Cortex of kidney (tissue), 1 donor: ENCODE measurements at places on chromosomes 3 and 15.

GRCh38 chr3:13349823-13350222 is 70.3 kb downstream of the NUP210 start:
- DNase-seq: no peak

DNA sequence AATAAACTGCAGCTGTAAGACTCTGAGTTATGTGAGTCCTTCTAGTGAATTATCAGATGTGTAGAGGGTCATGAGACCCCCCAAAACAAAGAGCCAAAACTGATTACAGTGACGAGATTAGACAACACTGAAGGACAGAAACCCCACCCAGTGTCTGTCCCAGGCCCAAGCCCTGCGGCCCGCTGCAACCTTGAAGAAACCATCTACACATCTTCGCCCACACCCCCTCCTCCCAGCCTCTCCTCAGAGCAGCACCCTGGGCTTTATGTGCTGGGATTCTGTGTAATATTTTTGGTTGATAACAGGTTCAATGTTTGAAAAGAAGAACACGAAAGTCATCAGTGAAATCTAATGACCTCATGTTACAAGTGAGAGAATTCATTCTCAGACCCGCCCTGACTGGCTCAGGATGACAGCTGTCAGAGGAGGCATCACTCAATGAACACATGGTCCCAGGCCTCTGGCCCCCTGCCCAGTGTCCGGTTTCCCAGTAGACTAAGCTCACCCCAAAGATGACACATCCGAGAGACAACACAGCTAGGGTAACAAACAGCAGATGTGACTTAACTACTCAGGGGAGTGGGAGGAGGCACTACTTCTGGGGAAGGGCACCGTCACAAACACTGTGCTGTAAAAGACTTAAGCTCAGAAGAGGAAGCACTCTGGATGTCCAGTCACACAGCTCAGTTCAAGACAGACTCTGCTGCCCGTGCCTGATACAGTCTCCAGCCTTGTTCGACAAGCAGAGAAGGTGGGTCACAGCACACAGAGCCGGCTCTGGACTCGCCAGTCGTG is 48.9 kb downstream of the NIPA2 start:
- no peak for DNase-seq

- DNase-seq: no peak
Observed at GRCh38 chr15:68389936-68390817, 41.8 kb downstream of the ITGA11 start.

DNA sequence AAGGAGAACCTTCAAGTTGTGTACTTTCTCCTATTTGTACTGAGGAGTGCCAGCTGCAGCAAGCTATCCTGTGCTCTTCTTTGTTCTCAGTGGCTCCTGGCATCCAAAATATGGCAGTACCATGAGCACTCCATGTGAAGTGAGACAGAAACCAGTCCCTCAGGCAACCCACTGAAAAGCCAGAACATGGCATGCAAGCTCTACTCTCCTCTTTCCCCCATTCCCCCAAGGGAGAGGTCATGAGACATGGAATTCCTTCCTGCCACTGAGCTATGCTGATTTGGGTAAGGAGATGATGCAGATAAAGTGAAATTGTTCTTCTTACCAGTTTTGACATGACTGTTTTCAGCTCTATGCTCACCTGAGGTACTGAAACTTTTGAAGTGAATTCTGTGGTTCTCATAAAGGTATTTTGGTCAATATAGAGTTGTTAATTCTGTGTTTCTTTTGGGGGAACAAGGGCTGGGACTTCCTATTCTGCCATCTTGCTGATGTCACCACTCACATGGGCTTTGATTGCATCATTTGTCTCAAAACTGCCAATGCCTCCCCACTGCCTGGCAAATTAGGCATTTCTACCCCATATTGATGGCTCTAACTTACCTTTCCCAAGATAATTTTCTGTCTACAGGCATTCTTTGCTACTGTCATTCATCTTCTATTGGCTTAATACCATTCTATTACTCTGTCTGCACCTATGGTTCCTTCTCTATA is 22.8 kb upstream of the CEP152 start:
- no peak for DNase-seq

- no peak for DNase-seq
Observed at GRCh38 chr15:96582473-96582872, 252.0 kb downstream of the NR2F2 start.

DNA sequence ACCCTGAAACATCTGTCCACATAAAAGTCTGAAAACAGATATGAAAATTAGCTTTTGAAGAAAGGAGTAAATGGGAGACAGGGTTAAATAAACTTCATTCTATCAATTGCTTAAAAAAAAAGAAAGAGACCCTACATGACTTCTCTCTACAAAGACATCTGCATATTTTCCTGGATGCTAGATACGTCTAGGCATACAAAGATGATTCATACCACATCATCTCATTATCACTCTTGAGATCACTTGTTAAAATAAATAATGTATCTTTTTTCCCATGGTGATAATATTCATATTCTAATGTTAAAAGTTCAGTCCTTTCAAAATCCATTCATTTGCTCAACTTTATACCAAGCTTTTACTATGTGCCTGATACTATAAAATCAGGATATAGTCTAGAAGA is 295.8 kb downstream of the MAGI1 start:
- no peak for DNase-seq

GRCh38 chr3:31288224-31288623 is 244.5 kb upstream of the STT3B start:
- DNase-seq: no peak

GRCh38 chr15:44435893-44436667 is 8.7 kb downstream of the CTDSPL2 start:
- no peak for DNase-seq

- DNase-seq: no peak
Observed at GRCh38 chr3:164408326-164408725, 670.0 kb downstream of the SI start.

DNA sequence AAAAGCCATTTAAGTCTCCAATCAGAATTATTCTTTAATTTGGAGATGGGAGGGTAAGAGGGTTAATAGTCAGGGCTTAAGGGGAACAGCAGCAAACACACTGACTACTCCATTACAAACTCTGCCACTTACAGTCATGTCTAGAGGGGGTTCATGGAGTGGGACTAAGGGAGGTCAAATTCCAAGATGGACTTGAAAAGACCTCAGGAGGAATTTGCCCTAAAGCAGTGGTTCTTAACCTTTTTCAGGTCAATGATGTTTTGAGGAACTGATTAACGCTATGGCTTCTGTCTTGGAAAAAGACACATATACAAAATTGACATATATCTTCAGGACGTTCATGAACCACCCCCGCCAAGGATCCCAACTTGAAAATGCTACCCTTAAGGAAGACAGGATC is 13.9 kb downstream of the GOLIM4 start:
- no peak for DNase-seq

DNA sequence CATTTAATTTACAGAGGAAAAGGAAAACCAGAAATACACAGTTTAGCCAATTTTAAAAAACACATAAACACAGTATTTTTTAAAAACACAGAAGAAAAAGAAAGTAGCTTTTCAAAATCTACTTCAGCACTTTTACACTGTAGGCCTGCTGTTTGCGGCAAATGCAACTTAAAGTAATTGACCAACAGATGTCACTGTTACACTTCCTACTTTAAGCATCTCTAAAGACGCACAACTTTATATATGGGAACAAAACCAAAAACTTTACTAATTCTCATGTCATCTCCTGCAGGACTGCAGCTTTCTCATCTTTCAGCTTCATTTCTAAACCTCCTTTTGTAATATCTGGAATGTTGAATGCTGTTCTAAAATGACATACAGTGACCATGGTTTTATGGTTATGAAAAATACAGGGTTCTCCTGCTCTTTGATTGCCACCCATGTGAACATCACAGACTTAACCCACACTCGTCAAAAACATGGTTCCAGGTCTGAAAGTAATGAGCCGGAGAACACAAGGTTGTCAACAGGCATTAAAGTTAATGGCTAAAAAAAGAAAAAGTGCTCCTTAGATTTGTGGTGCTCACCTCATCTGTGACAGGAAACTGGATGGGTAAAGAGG is 107.9 kb downstream of the FMN1 start:
- no peak for DNase-seq

DNA sequence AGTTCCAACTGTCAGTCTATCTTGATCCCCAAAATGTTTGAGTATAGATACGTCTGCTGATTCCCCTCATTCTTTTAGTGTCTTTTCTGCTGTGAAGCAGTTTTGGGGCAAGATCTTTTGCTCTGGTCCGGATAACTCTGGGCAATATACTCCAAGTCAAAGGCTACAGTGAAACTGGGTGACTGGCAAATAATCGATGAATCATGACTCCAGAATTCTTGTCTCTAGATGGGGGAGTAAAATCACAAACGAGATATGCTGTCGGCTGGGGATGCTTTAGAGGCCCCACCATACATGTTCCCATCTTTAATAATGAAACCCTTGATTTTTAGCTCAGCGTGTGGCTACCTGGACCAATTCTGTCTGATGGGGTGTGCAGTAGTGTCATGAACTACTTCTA is 76.5 kb downstream of the KLF13 start:
- DNase-seq: no peak

DNA sequence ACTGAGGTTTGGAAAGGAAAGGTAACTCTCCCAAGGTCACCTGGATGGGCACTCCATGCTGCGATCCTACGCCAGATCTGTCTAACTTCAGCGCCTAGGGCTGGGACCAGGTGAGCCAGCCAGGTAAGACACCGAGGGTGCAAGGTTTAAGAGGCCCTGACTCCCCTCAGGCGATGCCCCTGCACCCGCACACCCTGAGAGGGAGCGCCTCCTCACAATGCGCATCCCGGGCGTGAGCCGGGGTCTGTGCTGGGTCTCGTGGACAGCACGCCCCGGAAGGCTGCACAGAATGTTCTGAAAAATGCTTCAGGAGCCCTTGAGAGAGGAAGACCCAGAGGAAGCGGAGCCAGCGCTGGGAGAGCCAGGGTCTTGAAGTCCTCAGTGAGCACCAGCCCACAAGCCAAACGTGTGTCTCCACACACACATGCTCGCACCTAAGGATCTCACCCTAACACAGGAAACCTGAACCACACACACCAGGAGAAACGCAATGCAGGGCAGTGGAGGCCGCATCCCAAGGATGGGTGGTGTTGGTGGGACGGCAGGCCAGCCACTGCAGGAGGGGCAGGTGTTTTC is 142.0 kb downstream of the ADAMTS17 start:
- DNase-seq: no peak

- DNase-seq: no peak
Observed at GRCh38 chr15:99925661-99926461, 192.6 kb upstream of the LYSMD4 start.

DNA sequence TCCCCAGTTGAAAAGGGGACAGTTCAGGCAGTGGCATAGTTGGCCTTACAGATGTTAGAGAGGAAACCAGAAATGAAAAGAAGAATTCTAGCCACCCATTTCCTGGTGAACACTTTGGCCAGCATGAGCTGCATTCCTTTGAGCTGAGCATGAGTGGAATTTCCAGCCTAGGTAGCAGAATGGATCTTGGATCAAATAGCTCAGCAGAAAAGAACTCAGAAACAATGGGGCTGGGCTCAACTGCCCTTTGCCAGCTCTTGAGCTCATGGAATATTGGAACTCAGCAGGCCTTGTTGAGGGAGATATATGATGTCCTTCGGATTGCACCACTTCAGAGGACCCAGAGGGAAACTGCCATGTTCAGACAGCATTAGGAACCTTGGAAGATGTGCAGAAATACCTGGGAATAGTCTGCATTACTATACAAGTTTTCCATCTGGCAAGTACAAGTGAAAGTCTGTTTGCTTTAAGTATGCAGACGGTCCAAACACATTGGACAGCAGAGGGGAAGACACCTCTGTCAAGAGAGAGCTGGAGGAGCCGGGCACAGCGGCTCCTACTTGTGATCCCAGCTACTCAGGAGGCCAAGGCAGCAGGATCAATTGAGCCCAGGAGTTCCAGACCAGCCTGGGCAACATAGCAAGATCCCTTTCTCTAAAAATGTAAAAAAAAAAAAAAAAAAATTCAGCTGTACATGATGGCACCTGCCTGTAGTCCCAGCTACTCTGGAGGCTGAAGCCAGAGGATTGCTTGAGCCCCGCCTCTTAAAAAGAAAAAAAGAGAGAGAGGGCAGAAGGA is 3.1 kb upstream of the CDV3 start:
- DNase-seq: no peak

GRCh38 chr3:90091549-90091948 is 984.1 kb downstream of the EPHA3 start:
- DNase-seq: no peak

- no peak for DNase-seq
Observed at GRCh38 chr3:181616088-181617070, 95.3 kb upstream of the SOX2 start.

DNA sequence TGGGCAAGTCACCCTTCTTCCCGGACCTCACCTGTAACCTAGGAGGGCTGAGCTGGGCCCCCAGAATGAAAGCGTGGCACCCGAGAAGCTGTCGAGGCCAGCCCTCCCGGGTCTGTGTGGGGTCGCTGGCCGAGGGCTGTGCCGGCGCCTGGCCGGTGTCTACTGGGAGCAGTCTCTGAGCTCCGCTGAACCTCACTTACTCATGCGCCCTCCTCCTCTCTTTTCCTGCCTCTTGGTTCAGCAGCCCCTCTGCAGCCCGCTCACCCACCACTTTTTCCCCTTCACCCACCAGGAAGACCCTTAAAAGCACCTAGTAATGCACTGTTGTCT is 419 bp downstream of the HYKK start:
- DNase-seq: no peak

GRCh38 chr3:114586119-114586518 is 292.3 kb downstream of the TIGIT start:
- no peak for DNase-seq

GRCh38 chr3:128170866-128171516 is 17.7 kb downstream of the EEFSEC start:
- DNase-seq: no peak

DNA sequence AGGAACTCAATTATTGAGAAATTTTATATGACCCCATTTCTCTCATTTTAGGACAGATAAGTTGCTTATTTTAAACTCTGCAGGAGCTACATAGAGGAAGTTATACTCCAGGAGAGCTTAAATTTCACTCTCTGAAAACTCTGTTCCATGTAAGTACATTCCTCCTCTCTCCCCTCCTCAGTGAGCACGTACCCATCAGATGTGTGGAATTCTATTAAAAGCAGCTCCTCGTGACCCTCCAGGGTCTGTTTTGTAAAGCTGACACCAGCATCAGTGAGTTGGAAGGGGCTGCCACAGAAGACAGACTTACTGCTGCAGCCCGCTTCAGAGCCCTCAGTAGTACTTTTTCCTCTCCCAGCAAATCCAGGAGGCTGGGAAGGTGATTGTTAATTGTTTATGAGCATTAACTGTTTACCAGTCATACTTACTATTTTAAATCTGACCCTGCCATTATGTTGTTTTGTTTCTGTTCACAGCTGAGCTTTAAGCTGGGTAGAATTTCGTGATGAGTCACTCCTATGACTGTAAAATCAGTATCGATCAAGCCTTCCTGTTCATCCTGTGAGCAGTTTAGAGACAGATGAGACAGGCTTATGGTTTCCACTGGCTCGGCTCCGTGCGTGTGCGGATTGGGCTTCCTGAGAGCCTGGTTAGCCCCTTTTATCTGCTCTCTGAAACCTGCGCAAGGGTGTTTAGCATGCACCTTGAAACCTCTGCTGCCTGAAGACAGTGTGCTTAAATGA is 20.4 kb downstream of the IGF1R start:
- DNase-seq: no peak

DNA sequence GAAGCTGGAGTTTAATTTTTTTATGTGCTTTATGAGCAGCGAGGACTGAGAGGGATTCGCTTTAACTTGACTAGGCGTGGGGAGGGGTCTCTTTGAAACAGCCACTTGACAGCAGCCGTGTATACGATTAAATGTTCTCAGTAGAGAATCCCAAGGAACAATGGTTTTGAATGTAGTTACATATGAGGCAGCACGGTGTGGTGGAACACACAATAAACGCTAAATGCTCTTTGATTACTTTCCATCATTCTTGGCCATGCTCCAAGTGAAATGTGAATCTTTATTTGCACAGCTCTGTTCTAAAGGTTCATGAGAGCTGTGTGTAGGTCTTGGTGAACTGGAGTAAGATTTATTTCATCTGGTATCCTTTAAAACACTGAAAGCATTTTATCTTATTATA is 251.4 kb upstream of the TGFBR2 start:
- no peak for DNase-seq
